ENCODE measurements at places on chromosomes 3 and 15.

GRCh38 chr15:20280933-20281463, 260.6 kb downstream of the GOLGA6L6 start:
- no peak for DNase-seq

- DNase-seq = no peak
These were observed 72.3 kb downstream of the BLM start for GRCh38 chr15:90789462-90789861.

DNA sequence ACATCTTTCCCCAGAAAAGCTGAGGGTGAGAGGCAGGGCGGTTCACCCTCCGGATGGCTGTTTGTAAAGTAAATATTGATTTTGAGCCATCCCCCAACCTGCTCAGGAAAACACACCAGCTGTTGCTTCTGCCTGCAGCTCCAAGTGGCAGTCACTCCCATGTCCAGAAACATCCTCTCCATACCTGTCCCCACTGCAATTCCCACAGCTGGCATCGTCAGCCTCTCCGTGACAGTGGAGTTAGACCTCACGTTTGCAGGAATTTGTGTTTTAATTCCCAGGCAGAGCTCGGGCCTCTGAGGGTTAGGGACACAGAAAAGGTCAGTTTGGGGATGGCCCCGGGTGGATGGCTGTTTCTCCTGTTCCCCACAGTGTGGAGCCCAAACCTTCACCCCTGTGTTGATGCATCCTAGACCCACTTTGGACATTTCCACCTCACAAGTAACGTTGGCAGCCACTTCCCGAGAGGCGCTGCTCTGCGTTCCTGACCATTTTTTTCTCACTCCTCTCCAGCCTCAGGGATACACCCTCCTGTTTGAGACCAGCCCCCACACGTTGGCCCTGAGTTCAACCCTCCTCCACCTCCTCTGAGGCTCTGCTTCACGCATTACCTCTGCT, 11.8 kb upstream of the FAM174B start:
- no peak for DNase-seq

GRCh38 chr3:141901914-141902313, 25.5 kb downstream of the ATP1B3 start:
- DNase-seq = no peak

DNA sequence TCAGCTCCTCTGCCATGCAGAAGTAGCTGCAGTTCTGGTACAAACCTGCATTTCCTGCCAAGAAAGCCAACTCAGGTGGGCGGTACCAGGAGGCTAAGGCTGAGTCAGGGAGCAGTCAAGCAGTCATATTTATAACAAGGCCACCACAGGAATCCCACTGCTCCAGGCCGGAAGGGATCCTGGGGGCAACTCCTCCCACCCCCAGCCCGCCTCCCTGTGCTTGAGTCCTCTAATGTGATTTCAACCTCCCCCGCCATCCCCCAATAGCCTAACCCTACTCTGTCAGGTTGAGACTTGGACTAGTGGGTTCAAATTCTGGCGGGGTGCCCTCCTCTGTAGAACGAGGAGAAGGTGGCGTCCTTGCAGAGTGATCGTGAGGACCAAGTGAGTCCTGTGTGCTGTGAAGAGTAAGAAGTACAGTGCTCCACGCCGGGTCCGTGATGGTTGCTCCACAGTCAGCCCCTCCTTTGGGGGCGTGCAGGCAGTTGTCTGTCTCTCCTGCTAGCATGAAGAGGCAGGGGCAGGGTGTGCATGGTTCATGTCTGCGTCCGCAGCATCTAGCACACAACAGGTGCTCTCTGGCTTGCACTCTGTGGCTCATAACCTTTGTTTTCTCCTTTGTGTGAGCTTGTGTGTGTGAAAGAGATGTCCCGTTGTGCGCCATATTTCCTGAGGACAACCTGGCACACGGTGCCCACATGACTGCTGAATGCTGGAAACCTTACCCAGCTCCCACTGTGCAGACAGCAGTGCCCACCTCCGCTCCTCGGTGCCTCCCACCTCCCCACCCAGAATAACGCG, 78.3 kb downstream of the SMAD6 start:
- DNase-seq = peak; percentile 94

DNA sequence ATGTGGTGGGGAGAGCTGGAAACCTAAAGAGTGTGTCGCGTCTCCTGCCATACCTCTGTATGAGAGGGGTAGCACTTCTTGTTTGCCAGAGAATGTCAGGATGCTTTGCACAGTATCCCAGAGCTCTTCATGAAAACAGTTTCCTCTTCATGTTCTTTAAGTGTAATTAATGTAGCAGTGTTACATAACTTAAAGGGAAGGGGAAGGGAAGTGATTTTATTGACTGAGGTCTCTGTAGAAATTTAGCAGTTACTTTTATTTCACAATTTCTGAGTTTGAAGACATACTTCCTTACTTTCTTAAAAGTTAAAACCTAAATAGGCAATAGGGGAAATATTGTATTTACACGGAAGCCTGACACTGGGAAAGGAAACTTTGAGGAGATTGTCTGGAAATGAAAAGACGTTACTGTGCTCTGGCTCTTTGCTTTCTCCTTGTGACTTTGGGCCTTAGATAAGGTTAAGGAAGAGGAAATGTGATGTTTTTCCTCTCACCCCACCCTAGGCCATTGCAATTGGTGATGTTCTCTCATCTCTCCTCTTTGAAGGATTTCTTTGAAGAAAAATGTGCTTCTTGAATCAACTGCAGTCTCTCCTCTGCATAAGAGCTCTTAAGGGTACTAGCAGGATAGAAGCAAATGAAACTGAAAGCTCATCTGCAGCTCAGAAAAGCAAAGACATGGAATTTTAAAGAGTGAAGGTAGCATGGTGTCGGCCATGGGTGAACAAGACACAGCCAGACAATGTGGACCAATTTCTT, 6.0 kb downstream of the NXPE3 start:
- no peak for DNase-seq

DNA sequence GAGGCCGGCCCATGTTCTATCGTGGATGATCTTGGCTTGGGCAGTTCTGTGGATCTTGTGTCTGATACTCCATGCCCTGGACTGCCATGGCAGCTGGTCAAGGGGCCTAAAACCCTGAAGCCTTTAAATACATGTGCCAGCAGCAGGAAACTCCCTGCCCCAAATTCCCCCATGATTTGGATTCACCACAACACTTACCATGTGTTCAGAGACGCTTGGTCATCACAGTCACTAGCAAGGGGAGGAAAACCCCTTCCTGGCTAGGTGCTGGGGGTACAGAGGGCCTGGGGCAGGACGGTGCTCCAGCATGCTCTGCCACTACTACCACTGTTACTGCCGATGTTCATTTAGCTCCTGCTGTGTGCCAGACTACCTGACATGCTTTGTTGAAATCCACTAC, 94.4 kb downstream of the DNAJB8 start:
- DNase-seq = no peak

- DNase-seq = no peak
These were observed 346.4 kb upstream of the DPPA4 start for GRCh38 chr3:109683746-109684145.

DNA sequence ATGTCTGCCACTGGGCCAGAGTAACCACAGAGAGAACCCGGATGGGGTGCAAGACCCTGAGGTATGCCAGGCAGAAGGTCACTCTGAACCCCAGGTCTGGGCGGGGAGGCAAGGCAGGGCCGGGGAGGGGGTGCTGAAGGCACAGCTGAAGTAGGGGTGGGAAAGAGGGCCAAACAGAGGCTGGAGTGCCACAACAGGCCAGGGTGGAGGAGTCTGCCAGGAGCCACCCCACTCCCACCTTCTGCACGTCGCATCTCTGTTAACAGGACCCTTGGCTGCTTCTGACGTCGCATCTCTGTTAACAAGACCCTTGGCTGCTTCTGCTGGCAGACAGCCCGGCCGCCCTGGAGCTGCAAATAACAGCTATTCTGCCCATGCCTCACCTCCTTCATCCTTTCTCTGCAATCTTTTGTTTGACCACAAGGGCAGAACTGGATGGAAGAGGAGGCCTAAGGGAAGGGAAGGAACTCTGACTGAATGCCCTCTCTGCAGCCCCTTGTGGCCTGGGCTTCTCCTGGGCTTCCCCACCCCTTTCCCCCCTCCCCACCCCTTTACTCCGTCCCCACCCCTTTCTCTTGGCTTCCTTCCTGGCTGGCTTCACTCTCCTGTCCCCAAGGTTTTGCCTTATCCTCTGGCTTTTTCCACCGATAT, 20.6 kb upstream of the FBLN2 start:
- DNase-seq = peak; percentile 39

GRCh38 chr3:152209060-152209459, 59.7 kb upstream of the MBNL1 start:
- DNase-seq = peak; percentile 16

GRCh38 chr15:62845241-62846126, 197.1 kb upstream of the TPM1 start:
- DNase-seq = peak; percentile 91

GRCh38 chr15:20295238-20295811, 246.3 kb downstream of the GOLGA6L6 start:
- no peak for DNase-seq

DNA sequence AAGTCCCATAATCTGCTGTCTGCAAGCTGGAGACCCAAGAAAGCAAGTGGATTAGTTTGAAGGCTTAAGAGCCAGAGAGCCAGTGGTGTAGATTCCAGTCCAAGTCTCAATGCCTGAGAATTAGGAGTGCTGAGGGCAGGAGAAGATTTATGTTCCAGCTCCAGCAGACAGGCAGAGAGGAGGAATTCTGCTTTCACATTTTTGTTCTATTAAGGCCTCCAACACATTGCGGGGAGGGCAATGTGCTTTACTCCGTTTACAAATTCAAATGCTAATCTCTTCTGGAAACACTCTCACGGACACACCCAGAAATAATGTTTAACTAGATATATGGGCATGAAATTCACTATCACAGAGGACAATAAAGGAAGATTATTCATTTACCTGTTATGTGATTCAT, 54.0 kb downstream of the DPH6 start:
- no peak for DNase-seq

DNA sequence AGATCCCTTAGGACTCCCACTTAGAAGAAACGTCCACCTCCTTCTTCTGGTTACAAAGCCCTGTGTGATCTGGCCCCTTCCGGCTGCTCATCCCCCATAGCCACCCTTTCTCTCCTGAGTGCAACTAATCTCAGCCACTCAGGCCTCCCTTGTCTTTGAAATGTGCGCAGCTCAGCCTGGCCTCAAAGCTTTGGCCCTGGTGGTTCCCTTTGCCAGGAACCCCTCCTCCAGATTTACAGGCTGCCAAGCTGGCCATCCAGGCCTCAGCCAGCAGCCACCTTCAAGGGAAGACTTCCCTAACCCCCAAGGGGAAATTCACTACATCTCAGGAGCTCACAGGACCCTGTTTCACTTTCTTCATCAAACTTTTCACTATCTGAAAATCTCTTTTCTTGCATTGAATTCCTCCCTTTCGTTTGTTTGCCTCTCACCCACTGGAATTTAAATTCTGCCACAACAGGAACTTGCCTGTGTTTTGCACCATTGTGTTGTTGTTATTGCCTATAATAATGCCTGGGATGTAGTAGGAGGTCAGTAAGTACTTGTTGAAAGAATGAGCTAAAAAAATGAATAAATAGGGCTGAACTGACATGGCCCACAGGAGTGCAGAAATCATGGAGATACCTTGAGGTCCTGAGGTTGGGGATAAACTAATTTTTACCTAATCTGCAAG, 109.5 kb upstream of the PFN2 start:
- DNase-seq = peak; percentile 44

DNA sequence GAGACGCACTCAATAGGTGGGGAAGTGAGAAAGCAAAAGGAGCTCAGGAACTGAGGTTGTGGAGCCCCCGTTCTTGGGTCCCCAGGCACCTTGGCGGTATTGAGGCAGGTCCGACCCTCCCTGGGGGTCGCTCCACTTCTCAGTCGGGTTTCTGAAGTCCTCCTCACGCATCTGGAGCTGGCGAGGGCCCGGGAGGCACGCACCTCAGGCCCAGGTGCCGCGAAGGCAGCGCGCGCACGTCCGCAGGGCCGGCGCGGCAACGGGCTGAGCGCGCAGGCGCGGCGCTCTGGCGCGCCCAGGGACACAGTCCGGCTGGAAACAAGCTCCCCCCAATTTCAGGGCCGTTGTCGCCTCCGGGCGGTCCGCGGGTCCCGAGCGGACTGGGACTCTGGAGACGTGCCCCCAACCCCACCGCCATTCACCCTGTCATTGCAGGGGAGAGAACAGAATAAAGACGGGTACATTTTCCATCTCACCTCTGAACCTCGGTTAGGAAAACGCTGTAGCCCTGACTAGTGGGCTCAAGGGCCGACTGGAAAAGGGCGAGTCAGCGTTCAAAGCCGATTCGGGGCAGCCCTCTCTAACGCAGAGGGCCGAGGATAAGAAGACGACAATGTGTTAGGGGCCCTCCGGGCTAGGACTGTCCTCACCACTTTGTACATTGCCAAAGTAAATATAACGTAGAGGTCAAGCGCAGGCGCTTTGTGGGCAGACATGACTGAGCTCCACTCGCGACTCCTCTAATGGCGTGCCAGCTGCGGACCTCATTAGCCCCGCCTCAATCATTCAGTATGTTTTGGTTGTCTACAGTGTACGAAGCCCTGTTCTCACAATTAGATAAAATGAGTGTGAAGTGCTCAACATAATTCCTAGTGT, at the start of gene ZNF770:
Gene ZNF770, minus strand, starts transcription at position 261 of the 876 bp plus-strand sequence. CDS start 4,853 bp downstream, outside the sequence.
- peak; percentile 63 for DNase-seq

GRCh38 chr15:90545095-90545494, 15.4 kb downstream of the CRTC3 start:
- peak; percentile 9 for DNase-seq

GRCh38 chr15:74274470-74275038, 38.4 kb downstream of the CCDC33 start:
- no peak for DNase-seq

GRCh38 chr3:64667138-64667537, 20.7 kb downstream of the ADAMTS9 start:
- no peak for DNase-seq

GRCh38 chr15:63905558-63906265, 72.0 kb upstream of the HERC1 start:
- DNase-seq = no peak

GRCh38 chr15:38877471-38877870, 312.9 kb upstream of the RASGRP1 start:
- DNase-seq = peak; percentile 33

- DNase-seq = no peak
These were observed 31.0 kb downstream of the ALDH1L1 start for GRCh38 chr3:126149256-126149902.

DNA sequence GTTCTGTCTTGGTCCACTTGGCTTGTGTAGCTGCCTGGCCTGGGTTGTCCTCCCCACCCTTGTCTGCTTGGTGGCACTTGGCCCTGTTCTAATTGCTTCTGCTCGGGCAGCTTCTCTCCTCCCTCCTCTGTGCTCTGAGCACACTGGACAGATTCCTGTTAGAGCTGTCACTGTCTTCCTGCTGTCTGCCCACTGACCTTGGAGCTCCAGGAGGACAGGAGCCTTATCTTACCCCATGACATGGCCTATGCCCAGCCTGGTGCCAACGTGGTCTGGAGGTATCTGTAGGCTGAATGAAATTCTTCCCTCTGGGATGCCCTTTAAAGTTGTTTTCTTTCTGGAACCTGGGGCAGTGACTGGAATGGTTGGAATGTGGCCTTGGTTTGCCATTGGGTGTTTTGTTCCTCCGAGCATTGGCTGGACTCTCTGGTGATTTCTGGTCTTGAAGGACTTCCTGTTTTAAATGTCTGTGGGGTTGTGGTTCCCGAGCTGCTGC, 94.1 kb downstream of the FAM43A start:
- DNase-seq = peak; percentile 89

All from M059J (cell line).